ENCODE measurements at places on chromosomes 2 and 18.

GRCh38 chr18:6013171-6013810 lies 118.0 kb upstream of the TMEM200C start:
- no peak for DNase-seq

GRCh38 chr2:16729335-16729734 lies 63.7 kb upstream of the CYRIA start:
- DNase-seq = no peak

GRCh38 chr2:188966079-188966571 lies 8.0 kb upstream of the COL3A1 start:
- no peak for DNase-seq

DNA sequence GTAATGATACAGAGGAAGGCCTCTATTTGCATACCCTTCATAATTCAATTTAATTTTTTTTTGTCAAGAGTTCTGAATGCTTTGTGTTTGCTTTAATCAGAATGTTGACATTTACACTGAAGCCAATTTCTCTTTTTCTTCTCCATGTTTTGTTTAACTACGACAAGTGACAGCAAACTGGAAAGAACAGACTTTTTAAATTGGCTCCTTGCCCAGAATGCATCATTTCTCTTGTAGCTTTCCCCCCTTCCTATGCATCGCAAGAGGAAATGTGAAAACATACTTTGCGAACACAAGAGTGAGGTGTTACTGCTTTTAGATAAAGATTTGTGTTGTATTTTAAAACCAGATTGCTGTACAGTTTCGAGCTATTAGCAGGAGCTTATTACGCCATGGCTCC lies 955.2 kb upstream of the CELF4 start:
- DNase-seq = no peak

DNA sequence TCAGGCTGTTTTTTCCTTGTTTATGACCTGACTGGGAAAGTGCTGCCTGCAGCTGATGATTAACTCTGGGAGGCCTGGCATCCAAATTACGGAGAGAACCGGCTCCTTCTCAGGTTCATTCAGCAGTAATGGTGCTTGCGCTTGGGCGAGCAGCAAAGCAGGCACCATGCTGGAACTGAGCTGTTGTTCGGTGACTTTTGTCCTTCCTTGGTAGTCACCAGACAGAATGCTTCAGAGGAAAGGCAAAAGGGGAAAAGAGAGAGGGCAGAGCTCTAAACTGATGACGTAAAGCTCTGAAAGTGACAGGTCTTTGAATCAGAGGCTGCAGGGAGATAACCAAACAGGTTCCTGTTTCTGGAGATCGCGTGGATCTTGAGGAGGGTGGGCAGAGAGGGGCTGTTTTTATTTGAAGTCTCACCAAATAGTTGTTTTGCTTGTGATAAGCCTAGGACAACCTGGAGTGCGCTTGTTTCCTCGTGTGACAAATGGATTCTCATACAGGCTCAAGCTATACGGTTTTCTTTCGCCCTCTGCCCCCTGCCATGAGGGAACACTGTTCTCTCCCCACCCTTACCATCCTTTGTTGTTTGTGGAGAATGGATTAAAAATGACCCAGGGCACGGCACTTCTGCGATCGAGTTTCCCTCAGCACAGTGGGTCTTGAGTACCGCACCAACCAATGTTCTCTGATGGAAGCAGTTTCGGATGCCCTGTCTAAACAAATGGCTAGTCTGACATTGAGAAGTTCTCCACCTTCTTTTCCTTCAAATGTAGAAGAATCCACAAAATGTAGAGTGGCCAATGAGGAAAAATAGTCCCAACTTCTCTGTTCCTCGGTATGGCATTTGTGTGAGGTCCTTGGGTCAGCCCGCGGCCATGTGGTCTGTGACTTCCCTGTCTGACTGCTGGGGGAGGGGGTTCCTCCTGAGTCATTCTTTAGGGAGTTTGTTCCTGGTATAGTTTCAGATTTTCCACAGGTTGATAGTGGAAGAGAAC lies 1.3 kb downstream of the RASGRP3 start:
- peak; percentile 15 for DNase-seq

DNA sequence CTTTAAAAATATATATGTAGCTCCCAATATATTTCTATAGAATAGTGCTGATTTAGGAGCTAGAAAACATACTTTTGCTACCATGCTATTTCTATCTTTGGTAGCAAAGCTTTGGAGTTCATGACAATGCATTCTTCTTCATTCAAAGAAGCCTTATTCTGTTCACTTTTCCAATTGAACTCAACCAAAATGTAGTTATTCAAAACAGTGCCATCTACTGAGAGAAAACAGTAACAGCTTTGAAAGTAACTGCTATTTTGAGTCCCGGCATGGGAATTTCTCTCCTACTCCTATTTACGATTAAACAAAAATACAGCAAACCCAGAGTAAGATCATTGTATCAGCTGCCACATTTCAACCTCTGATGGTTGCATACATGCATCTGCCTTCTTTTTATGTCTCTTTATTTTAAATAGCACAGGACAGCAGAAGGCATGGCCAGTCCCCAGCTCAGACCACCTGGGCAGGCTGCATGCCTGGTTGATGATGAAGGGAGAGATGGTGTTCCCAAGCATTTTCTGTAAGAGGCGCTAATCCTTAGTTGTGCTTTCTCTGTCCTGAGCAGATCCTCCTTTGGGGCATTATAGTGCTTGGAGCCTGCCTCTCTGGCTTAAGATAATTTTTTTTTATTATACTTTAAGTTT lies 69.7 kb upstream of the SULT1C3 start:
- DNase-seq = no peak
